ENCODE measurements at places on chromosomes 4 and X. TPM values are rescaled to one million over a fixed set of nuclear protein-coding genes. Genes with fewer than 3 reads are reported as not detected.

SGMS2 gene
- total RNA-seq, result 29.3 TPM

RPS6KA3 gene
- total RNA-seq, result 40.1 TPM

STK26 gene
- 11.3 TPM for total RNA-seq

CWH43 gene
- not detected for total RNA-seq

LCORL gene
- 4.0 TPM for total RNA-seq

TTC29 gene
- total RNA-seq, result not detected

Measured in A549 treated with GW870086 at 1 μM for 4 hours (cell line).